Stimulated activated CD4-positive, alpha-beta T cell treated with anti-CD3 and anti-CD28 coated beads, Interleukin-4, amount 100 ng/mL, for 48 hours (primary cell): ENCODE measurements at places on chromosomes 6 and 20.

GRCh38 chr6:159959165-159959975 lies 9.5 kb upstream of the IGF2R start:
- DNase-seq: no peak

- no peak for DNase-seq
Observed at GRCh38 chr6:130625825-130626527, 201.2 kb upstream of the SMLR1 start.

DNA sequence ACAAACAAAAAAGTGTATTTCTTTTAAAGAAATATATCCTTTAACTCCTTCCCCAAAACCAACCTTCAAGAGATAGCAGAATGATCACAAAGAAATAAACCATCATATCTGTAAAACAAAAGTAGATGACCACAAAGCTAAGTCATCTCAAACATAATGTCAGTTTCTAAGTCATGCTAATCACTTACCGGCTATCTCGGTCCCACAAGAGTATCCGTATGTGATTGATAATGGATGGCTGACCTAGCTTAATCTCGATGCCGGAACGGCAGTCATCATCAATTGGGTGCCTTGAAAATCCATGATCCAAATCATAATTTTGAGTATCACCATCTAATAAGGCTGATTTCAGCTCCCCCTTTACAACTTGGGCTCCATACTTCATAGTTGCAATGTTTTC lies 59.7 kb downstream of the BTBD9 start:
- DNase-seq: no peak

- DNase-seq: peak; percentile 42
Observed at GRCh38 chr6:16704401-16705045, 56.7 kb downstream of the ATXN1 start.

DNA sequence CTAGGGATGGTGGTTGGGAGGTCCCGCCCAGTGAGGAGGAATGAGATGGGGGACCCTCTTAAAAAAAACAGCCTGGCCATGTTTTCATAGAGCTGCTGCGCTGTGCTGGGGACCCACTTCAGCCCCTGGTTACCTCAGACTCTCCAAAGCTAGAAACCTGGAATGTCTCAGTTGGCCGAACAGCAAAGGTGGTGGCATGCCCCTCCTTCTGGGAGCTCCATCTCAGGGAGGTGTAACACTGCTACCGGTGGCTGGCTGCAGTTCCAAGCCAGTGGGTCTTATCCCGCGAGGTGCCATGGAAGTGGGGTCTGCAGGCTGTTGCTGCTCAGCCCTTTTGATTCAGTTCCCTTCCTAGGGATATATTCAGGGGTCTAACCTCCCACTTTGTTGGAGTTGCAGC lies 35.7 kb upstream of the TFB1M start:
- DNase-seq: no peak

GRCh38 chr6:32982084-32982701 lies 13.8 kb downstream of the BRD2 start:
- no peak for DNase-seq

DNA sequence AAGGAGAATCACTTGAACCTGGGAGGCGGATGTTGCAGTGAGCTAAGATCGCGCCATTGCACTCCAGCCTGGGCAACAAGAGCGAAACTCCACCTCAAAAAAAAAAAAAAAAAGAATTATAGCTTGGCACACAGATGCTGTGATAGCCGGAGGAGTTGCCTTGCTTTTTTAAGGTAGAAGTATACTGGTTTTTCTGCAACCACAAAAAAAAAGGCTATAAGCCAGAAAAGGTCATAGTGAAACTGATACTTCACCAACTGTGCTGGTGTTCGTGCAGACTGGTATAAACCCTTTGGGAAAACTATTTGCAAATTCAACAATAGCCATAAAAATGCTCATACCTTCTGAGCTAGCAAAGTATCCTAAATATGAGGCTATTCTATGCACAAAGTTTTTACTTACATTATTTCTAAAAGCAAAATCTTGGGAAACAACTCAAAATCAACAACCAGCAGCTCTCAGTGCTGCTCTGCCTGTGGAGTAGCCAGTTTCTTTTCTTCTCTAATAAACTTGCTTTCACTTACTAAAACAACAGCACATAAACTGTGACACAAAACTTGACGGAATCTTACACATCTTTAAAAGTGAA lies 44.0 kb downstream of the B4GALT5 start:
- no peak for DNase-seq

DNA sequence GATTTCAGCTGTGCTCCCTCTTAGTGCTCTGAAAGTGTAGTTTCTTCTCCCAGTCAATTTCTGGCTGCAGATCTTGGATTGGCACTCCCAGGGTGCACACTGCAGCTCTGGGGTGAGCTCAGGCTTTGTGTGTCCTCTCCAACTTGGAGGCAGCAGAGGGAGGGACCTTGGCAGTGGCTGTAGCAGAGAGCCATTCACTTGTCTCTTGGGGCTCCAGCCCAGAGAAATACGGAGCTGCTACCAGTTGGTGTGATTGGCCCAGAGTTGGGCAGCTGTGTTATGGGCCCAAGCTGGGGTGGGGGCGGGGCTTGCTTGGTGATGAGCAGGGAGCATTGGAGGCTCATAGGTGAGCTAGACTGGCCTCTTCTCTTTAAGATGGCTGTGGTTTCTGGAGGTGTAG lies 65.9 kb downstream of the KLHL32 start:
- DNase-seq: no peak

DNA sequence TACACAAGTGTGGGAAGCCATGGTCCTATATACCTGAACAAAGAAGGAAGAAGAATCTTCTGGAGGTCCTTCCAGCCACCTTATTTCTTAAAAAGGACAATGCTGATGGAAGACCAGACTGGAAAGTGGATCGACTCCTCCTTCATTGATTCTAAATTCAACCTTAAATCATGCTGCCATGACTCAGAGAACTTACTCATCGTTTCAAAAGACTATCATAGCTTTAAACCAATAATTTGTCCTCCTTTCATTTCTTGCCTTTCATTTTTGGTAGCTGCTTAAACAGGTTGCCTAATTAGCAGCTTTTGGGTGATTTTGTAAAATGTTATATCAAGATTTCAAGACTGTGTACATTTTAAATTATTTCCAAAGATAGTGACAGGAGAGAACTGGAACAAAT lies 60.8 kb downstream of the RTN4IP1 start:
- no peak for DNase-seq

GRCh38 chr6:42226161-42226611 lies 8.5 kb upstream of the MRPS10 start:
- no peak for DNase-seq

DNA sequence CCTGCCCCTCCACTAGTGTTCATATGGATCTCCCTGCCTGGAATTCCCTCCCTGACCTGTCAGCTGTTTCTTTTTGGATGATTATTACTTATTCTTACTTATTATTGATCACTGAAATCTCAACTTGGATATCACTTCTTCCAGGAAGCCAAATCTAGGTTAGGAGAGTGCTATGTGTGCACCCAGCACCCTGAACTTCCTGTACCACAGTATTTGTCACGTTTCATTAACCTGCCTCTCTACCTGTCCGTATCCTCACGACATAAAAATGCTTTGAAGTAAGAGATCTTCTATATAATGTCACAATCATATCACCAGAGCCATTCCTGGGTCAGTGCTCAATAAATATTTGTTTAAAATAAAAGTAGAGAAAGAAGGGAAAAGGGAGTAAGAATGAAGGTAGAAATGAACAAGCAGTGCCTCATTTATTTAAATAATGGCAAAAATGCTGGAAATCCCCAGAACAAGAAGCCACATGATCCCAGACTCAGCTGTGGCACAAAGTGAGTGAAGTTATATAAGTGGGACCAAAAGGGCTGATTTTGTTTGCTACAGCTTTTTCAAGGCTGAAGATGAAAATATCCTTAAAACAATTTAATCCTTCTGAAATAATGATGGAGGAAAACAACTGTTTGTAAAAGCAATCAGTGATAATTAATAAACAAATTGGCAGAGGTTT lies 88.0 kb upstream of the MANEA start:
- DNase-seq: no peak

DNA sequence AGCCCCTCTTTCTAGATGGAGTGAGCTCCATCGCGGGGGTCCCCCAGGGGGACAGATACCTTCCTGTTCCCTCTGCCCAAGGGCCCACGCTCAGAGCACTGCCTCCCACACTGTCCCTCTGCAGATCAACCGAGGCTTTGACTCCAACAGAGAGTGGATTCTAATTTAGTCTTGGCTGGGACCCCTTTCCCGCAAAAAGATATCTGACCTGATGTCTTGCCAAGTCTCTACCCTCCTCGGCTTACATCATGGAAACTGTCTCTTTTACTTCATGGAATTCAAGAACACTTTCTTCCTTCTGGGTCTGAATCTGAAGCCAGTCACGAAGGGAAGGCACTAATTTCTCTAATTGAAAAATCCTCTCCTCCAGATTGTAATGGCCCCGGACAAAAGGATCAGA lies 278.0 kb downstream of the BMP7 start:
- DNase-seq: no peak

DNA sequence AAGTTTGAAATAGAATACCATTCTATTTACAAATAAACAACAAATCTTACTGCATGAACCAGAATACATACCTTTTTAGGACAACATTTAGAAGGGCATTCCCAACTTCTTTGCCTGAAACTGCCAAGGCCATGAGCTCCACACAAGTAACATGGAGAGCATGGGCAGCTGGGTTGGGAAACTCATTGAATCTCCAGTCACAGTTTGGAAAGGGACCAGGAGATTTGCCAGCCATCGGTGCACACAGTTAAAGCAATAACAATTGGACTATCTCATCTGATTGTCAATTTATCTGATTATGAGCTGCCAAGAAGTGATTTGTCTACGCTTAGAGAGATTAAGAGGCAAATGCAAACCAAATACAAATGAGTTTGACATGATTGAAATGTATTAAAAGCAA lies 19.9 kb downstream of the ARG1 start:
- no peak for DNase-seq

DNA sequence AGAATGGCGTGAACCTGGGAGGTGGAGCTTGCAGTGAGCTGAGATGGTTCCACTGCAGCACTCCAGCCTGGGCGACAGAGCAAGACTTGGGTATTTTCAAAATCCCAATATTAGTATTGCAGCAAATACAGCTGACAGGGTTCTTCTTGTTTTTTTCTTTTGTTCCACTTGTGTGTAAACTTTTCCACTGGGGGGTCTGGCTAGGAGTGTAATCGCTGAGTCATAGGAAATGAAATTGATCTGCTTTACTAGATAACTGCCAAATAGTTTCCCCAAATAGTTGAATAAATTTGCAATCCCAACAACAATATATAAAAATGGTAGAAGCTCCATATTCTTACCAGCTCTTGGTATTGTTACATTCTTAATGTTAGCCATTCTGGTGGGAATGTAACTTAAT lies 526.0 kb upstream of the SOX4 start:
- DNase-seq: no peak

GRCh38 chr6:169974663-169975062 lies 223.2 kb downstream of the ERMARD start:
- no peak for DNase-seq

DNA sequence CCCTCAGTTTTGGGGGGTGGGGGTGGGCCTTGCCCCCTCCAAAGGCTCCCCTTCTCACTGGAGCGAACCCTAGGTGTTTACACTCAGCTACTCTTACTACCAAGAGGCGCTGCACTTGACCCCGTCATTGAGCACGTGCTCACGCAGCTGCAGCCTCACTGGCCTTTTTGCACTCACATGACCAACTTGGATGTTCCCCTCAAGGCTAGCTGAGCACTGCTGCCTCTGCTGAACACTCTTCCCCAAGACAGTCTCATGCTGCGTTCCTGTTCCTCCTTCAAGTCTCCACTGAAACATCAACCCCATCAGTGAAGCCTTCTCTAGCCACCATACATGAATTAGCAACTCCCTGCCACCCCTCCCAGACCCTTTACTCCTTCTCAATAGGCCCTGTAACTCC lies 4.0 kb downstream of the SOD2 start:
- no peak for DNase-seq

GRCh38 chr20:61911824-61912223 lies 153.9 kb downstream of the TAF4 start:
- DNase-seq: no peak

- peak; percentile 18 for DNase-seq
Observed at GRCh38 chr6:43391440-43392031, 22.1 kb upstream of the ZNF318 start.

DNA sequence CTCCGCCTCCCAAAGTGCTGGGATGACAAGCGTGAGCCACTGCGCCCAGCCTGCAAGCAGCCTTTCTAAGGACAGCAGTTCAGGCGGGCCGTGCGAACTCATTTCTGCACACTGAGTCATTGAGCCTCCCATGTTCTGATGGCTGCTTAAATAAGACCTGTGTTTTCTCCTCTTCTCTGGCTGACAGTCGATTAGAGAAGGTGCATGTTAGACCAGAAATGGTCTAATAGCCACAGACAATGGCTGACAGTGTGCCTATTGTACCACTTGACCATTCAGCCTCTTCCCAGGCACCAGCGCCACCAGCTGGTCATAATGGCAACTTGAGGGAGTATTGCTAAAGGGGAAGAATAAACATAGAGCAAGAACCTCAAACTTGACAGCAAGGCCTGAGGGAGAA lies 6.2 kb downstream of the CST11 start:
- peak; percentile 17 for DNase-seq

DNA sequence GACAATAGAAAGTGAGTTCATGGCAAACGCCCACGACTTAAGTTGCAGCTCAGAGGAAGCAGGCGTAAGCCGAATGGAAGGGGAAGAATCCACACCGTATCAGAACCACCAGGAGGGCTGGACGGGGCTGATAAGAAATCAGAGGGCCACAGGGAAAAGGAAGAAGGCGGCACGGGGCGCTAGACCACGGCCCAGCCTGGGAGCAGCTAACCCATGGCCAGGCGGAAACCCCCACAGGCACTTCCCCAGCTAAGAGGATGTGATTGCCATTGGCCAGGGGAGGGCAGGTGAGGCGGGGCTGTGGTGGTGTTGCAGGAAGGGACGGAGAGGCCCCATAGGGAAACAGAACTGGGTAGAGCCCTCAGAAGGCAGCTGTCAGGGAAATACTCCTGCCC lies 174.0 kb upstream of the AFDN start:
- no peak for DNase-seq

DNA sequence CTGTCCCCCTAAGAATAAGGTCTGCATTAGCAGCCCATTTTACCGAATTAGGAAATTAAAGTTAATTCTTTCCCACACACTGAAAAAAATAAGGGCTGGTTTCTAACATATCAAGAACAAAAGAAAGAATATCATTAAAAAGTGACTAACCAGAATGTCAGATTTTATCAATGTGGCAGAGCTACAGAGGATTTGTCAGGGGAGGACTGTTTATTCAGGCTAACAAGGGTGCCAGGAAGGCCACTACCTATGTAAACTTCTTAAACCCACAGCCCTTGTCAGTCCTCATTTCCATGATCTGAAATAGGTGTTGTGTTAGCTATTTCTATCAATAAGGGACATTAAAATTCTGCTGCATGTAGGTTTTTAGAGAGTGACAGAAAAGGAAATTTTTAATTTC lies 76.4 kb downstream of the BACH2 start:
- DNase-seq: no peak

GRCh38 chr20:2519115-2519809 lies 10.5 kb upstream of the ZNF343 start:
- DNase-seq: no peak

DNA sequence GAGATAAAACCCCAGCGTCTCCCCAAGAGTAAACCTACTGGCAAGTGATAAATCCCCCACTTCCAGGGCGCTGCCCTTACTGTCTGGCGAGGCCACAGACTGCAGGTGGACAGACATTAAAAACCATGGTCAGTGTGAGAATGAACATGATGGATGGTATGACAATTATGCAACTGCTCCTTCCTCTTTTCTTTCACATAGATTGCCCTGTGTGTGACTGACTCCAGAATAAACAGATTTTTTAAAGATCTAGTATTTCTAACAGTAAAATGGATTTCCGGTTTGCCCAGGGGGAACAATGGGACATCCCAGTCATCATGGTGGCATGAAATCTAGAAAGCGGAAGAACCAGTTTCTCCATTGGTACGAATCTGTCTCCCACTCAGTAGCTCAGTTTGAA lies 153.7 kb downstream of the FOXC1 start:
- no peak for DNase-seq

GRCh38 chr6:150857945-150858308 lies 7.6 kb upstream of the MTHFD1L start:
- DNase-seq: no peak
